Cardiac septum (tissue), 1 donor: ENCODE measurements at places on chromosomes 2 and 18.

GRCh38 chr2:206084439-206084869 lies 1.5 kb downstream of the INO80D start:
- DNase-seq: peak; percentile 82

DNA sequence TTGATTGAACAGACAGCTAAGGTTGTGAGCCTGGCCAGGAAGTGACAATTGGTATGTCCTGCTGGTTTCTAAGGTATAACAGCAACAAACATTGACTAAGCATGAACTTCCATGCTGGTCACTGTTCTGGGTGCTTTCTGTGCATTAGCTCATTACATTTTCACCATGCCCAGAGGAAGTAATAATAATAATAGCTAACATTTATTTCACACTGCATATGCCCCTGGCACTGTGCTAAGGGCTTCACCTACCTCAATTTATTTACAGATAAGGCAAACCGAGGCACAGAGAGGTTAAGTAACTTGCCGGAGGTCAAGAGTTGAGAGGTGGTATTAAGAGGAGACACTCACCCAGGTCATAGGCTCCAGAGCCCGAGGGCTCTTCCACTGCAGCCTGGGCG lies 113.6 kb downstream of the PDCL3 start:
- no peak for DNase-seq

DNA sequence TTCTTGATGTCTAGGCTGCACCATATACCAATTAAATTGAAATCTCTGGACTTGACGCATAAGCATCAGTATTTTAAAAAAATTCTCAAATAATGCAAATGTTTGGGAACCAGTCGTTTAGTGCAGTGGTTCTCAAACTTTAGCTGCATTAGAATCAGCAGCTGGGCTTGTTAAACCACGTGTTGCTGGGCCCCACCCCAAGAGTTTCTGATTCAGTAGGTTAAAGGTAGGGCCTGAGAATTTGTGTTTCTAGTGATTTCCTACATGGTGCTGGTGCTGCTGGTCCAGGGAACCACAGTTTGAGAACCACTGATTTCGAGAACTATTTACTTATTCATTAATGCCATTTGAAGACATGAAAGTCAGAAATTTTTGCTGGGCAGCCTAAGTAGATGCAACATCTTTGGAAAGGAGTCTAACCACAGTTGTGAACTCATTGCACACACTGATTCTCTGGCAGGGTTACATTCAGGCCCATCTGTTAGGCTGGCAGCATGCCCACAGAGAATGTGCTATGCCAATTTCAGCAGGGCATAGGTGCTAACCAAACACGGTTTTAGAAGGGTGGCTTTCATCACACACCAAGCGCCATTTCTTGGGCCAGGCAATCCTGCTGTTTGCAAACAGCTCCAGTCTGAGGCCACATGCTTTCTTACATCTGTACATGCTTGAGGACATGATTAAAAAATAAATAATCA lies 26.4 kb upstream of the ATP5MC3 start:
- no peak for DNase-seq

GRCh38 chr2:218873359-218874194 lies 7.1 kb upstream of the WNT10A start:
- DNase-seq: no peak
